ENCODE measurements at places on chromosomes 13 and 19.

DNA sequence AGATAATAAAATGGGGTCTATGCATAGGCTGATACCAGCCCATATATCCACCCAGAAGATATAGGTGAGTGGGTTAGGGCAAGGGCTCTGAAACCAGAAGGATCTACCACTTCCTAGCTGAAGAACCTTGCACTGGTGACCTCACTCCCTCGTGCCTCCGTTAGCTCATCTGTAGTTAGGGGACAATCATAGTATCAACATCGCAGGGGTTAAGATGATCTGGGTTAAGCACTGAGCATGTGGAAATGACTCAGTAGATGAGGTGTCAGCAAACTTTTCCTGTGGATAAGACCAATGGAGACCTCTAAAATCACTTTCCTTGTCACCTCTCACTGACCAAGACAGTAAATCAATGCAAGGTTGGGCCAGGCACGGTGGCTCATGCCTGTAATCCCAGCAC is 30.5 kb downstream of the TNFSF14 start:
- peak; percentile 45 for DNase-seq

GRCh38 chr13:102038787-102039186 is 363.1 kb downstream of the FGF14 start:
- no peak for DNase-seq

DNA sequence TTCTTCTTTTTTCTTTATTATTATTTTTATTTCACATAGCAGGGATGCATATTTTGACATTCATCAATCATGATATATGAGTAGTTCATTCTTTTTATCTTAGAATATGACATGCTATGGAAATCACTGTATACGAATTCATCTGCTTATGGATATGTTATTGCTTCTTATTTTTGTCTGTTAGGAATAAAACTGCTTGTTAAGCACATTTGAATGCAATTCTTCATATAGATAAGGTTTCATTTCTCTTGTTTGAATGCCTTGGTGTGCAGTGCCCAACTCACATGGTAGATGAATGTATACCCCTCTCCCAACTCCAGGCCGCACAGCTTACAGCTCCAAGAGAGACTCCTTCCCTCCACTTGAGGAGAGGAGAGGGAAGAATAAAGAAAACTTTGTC is 11.3 kb downstream of the ZNF776 start:
- DNase-seq = no peak

DNA sequence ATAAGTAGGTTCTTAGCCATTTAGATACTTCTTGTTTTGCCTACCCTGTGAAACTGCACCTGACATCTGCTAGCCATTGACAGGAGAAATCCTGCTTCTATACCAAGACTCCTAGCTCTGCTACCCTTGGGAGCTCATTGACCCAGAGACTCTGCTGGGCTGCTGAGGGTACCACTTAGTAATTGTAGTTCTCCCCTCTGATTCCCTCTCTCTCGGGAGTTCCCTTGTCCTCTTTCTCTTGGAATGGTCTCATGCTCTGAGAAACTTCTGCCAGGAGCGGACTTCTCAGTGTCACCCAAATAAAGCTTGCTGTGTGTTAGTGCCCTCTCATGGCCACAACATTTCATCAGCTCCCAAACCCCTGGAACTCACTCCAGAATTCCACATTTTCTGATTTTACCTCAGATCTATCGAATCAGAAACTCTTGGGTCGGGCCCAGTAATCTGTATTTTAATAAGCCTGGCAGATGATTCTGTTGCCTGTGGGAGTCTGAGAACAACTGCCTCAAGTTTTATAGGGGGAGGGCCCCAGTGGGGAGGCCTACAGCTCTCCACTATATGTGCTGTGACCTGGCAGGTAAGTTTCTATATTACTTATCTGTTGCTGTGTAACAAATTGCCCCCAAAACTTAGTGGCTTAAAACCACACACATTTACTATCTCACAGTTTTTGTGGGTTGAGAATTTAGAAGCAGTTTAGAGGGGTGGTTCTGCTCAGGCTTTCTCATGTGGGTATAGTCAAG is 221.1 kb downstream of the TDRD3 start:
- DNase-seq = no peak

GRCh38 chr19:47390533-47391488 is 28.5 kb downstream of the MEIS3 start:
- no peak for DNase-seq

GRCh38 chr13:38954291-38954690 is 36.3 kb downstream of the STOML3 start:
- DNase-seq = no peak

DNA sequence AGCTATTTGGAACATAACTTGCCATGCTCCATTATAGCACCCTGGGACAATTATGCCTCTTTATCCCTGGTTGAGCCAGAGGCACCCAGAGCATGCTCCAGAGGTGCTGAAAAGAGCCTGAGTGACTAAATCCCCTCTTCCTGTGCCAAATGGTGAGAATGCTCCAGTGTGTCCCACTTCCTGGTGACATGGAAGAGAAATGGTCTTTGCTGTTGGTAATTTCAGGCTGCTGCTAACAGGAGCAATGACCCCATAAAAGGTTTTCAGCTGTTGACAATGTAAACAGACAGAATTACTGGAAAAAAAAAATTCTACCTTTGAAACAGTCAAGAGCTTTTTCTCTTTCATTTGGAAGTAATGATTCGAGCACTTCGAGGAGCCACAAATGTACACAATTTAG is 341.8 kb downstream of the FGF9 start:
- no peak for DNase-seq

DNA sequence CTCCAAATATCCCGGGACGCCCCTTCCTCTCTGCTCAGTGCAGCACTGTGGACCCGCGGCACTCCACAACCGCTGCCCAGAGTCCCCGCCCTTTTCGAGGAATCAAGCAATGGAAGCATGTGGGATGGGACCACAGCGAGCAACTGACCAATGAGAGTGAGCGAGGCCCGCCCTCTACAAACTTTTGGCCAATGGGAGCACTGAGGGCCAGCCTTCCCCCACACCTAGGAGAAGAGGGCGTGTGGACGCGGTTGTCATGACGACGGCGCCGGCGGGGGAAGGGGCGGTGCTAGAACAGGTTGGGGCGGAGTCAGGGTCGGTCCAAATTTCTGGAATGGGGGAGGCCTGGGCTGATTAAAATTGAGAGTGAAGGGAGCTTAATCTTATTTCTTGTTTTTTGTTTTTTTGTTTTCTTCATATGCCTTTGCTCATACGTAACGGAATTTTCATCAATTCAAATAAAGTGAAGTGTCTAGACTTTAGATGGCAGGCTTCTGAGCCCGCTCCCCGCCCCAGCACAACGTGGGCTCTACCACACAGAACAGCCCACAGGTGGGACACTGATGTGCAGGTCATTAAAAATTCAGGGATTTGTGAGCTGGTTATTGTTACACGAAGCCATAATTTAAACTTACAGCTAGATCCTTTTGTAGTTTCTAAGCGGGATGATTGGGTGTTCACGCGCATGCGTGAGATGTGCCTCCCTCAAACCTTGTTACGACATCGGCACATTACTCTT is at the start of gene DNAAF3:
TSS of gene DNAAF3 (minus strand) at position 84 of the 739 bp plus-strand sequence. CDS start 200 bp downstream, outside the sequence.
- DNase-seq = peak; percentile 75

GRCh38 chr13:113001241-113002140 is 32.5 kb downstream of the MCF2L start:
- no peak for DNase-seq

GRCh38 chr13:43776501-43777079 is 10.2 kb downstream of the ENOX1 start:
- no peak for DNase-seq

GRCh38 chr13:73607489-73608156 is 526.6 kb downstream of the KLF12 start:
- no peak for DNase-seq

DNA sequence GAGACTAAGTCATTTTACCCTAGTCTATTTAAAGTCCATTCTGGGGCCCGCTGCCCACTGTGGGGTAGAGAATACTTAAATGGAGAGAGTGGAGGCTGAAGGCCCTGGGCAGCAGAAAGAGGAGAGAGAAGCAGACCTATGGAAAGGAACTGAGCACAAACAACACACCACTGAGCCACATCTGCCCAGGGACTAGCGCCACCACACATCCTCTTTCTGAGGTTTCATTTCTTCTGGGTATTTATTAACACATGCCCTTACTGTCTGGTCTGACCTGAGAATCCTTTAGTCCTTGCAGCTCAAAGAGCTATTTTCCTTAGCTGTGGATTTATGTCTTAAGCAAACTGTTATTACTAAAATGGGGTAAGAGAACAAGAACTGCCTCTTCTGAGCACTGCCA is 154.0 kb downstream of the NALCN start:
- no peak for DNase-seq

- no peak for DNase-seq
These were observed 453.5 kb downstream of the TDRD3 start for GRCh38 chr13:60850526-60850925.

GRCh38 chr13:78160793-78161192 is 242.2 kb upstream of the EDNRB start:
- DNase-seq = no peak

All from CD4-positive, alpha-beta T cell treated with Interleukin-2 at 100 ng/mL for 4 hours (primary cell).